Activated CD4-positive, alpha-beta memory T cell treated with anti-CD3 and anti-CD28 coated beads, Interleukin-2, amount 10 ng/mL, durations not matched to agents 7 days and 5 days (primary cell): ENCODE measurements at places on chromosomes 2 and 18. TPM values are rescaled to one million over a fixed set of nuclear protein-coding genes. Genes with fewer than 3 reads are reported as not detected.

Gene NEB
- 0.38 TPM for total RNA-seq

Gene GPR45
- total RNA-seq: not detected

Gene TMEM247
- not detected for total RNA-seq

DNA sequence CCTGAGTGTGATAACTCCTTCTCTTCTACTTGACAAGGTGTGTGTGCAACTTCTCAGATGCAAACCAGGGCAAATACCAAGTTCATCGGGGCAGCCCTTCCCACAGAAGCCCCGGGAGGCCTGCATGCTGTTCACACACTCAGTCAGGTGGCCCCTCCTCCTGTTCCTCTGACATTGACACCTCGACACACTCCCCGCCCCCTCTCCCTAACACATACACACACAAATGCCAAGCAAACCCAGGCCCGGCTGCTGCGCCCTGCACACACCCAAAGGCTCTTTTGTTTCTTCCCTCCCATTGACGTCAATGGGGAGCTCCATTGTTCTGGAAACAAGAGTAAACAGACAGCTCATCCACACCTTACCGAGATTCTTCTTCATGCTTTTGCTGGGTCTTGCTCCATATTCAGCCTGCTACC is 1.7 kb upstream of the PER2 start:
- no peak for DNase-seq

DNA sequence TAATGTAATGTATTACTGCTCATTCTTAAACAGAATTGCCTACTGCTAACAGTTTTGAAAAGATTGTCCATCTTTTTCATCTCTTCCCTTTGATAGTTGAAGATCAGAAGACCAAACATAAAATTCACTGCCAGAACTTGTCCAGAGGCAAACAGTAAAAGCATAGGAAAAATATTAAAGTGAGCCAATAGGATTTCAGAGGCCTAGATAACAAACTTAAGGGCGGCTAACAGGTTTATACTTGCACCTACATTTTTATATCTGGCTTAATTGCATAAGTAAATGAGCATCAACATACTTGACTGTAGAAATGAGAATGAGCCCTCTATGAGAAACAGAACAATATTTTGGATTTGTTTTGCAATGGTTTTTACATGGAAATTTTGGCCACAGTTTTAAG is 30.3 kb downstream of the ZC3H15 start:
- no peak for DNase-seq

GRCh38 chr18:57827646-57828045 is 24.5 kb upstream of the ATP8B1 start:
- DNase-seq: no peak

DNA sequence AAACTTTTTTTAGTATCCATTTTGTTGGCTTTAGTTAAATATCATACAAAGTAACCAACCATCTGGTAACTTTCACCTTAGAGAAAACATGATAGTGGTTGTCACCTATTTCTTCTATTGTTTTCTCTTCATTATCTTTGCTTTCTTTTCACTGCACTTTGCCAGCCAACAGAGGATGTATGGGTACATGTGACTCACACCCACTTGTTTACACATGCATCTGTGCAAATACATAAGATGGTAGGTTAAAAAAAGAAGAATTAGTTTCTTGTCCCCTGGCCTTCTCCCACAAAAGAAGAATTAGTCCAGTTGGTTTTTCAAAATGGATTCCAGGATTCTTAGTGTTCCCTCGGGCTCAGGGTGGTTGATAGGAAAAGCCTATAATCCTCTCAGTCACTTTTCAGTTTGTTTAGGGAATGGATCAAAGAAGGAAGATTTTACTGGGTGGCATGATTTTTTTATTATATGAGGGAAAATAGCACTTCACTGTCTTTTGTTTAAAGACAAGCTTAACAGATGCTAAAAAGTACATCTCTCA is 46.6 kb downstream of the CDK15 start:
- DNase-seq: no peak

GRCh38 chr2:217105733-217106649 is 246.1 kb upstream of the TNP1 start:
- peak; percentile 21 for DNase-seq

GRCh38 chr2:492178-492577 is 185.0 kb downstream of the TMEM18 start:
- no peak for DNase-seq

GRCh38 chr18:11147962-11148679 is 1.2 kb downstream of the PIEZO2 start:
- no peak for DNase-seq

DNA sequence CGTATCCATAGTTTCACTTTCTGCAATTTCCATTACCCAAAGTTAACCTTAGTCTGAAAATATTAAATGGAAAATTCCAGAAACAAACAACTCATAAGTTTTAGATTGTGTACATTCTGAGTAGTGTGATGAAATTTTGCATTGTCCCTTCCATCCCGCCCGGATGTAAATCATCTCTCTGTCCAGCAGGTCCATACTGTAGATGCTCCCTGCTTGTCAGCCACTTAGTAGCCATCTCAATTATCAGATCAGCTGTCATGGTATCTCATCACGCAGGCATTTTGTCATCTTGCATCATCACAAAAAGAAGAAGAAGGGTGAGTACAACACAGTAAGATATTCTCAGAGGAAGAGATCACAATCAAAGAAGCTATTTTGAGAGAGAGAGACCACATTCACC is 185.0 kb upstream of the STK17B start:
- DNase-seq: no peak

DNA sequence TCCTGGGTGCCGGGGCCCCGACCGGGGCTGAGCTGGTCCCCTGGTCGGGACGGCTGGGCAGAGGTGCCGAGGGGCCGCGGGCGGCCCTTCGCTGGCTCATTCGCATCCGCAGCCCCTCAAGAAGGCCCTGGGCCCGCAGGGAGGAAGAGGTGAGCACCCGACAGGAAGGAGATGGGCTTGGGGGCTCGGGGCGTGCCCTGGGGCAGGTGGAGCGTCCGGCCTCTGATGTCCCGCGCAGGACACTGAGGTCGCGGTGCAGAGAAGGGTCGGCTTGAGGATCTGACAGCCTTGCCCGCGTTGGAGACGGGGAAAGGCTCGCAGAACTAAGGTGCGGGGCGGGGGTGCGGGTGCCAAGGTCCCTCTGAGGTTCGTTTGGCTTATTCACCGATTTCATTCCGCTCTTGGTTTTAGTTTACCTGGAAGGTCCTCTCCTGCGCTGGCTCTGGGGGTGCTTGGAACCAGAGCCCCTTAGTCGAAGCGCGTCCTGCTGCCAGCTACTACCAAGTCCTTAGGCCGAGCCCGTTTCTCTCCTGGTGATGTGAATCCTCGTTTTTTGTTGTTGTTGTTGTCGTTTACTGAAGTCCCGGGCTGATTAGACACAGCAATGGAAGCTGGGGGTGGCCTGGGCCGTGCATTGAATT is 18.9 kb upstream of the CD8A start:
- DNase-seq: no peak

GRCh38 chr18:11020161-11020853 is 129.1 kb downstream of the PIEZO2 start:
- DNase-seq: no peak

DNA sequence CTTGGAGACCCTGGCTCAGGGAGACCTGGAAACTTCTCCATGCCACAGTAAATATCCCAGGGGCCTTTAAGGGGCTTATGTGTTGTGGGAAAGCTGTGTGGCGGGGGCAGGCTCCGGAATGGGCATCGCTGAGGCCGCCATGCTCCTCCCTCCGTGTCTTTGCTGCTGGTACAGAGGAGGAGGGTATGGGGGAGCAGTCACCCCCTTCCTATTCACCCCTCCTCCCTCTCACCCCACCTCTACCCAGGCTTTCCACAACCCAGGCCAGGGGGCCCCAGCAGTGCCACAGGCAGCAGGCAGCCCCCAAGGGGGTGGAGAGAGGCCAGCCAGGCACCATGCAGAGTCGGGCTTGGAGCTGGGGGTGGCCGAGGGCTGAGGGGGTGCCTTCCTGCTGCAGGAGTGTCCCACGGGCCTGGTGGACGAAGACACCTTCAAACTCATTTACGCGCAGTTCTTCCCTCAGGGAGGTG is 28.0 kb upstream of the FAHD2A start:
- no peak for DNase-seq

DNA sequence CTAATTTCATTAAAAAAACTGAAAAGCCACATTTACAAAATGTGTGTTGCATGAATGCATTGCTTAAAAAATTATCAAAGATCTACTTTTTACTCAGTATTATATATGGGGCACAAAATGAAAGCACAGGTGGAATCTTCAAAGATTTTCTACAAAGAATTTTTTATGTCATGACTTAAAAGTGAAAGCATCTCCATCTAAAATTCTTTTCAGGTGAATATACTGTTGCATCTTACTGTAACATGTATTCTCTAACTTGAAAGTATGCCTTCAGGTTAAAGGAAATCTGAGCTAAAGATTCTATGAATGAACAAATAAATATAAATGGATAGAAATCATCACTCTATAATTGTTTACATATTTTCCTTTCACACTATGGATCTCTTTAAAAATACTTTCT is 66.8 kb upstream of the WDR75 start:
- DNase-seq: no peak

DNA sequence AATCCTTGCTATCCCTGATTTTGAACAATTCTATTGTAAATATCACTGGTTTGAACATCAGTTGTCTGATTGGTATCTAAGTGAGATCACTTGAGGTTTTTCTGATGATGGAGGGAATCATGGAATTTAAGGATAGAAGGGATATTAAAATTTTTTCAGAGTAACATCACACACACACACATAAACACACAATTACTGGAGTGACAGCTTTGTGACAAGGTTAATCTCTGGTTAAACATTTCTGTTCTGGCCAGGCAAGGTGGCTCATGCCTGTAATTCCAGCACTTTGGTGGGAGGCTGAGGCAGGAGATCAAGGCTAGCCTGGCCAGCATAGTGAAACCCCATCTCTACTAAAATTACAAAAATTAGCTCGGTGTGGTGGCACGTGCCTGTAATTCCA is 85.3 kb downstream of the SOCS6 start:
- no peak for DNase-seq

DNA sequence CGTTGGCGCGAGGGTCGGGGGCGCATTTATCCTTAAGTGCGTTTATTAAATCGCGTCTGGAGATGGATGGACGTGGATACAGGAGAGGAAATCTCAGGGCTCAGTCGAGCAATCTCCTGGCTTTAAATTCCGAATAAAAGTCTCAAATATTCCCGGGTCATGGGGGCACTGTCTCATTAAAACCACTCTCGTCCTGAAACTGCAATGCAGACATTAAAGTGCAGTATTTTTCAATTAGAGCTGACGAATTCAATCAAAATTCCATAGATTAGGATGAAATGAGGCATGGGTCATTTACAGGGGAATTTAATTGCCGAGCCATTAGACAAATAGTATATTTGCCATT is 10.7 kb upstream of the GBX2 start:
- no peak for DNase-seq

- no peak for DNase-seq
Observed at GRCh38 chr18:55694291-55694690, 106.3 kb upstream of the TCF4 start.
